Activated T-helper 9 cell treated with anti-CD3 and anti-CD28 coated beads, Interleukin-2, amount 50 U/mL, for 16 hours (primary cell): ENCODE measurements at places on chromosomes 2 and 18.

DNA sequence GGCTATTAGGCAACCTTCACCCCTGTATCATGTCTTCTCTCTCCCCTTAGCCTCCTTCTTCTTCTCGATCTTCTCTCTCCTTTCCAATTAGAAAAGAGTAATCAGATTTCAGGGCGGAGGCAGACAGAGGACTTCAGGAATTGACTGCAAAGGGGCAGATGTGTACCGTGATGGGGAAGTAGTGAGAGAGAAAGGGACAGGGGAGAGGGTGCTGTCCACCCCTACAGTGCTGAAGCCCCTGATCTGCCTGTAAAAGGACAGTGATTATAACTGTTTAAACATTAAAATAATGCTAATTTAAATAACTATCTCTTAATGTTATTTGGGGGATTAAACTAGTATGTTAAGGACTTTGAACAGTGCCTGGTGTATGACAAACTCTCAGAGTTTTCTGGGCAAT lies 178.5 kb downstream of the ACTR3 start:
- DNase-seq: no peak

GRCh38 chr2:134866498-134867099 lies 28.2 kb downstream of the ACMSD start:
- DNase-seq: no peak

GRCh38 chr2:68248806-68249205 lies 3.5 kb downstream of the PPP3R1 start:
- DNase-seq: no peak

- DNase-seq: no peak
Measured at GRCh38 chr2:112768432-112768831, 4.0 kb upstream of the CKAP2L start.

GRCh38 chr2:72990695-72991438 lies 73.5 kb downstream of the EMX1 start:
- DNase-seq: no peak

- DNase-seq: no peak
Measured at GRCh38 chr2:154855138-154855537, 156.6 kb downstream of the KCNJ3 start.
